ENCODE measurements at places on chromosomes 12 and 14.

DNA sequence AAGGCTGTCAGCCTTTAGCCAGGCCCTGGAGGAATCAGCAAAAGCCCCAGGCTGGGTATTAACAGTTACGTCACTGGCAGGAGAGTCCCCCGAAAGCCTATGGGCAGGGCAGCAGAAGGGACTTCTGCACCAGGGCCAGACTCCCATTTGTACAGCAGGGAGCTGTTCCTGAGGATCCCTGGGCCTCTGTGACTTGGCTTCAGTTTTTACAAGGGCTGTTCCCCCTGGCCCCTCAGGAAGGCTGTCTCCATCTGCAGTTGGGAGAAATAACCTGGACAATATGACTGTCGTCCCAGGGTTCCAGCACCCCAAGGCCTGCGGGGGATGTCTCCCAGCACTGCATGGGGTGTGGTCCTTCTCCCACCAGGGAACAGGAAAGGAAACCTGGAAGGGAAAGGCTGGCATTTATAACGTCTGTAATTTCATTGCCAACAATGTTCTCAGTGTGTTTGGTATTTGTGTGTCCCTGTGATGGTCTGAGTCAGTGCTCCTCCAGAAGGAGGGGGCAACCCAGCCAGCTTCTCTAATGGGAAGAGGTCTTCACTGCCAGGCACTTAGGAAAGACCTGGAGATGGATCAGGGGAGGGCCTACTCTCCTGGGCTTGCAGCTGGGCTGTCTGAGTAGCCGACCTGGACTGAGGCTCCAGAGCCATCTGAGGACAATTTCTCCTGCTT, 42.4 kb downstream of the ERH start:
- no peak for DNase-seq

DNA sequence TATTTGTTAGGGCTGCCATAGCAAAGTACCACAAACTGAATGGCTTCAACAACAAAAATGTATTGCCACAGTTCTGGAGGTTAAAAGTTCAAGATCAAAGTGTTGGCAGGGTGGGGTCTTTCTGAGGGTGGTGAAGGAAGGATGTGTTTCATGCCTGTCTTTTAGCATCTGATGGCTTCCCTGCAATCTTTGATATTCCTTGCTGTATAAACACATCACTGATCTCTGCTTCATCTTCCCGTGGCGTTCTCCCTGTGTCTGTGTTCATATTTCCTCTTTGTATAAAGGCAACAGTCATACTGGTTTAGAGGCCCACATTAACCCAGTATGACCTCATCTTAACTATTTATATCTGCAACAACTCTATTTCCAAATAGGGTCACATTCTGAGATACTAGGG, 167.5 kb downstream of the BTG1 start:
- no peak for DNase-seq

- no peak for DNase-seq
Measured at GRCh38 chr14:98219638-98220037, 1052.4 kb downstream of the BCL11B start.

- DNase-seq = no peak
Measured at GRCh38 chr12:49046129-49046895, 14.3 kb downstream of the KMT2D start.

DNA sequence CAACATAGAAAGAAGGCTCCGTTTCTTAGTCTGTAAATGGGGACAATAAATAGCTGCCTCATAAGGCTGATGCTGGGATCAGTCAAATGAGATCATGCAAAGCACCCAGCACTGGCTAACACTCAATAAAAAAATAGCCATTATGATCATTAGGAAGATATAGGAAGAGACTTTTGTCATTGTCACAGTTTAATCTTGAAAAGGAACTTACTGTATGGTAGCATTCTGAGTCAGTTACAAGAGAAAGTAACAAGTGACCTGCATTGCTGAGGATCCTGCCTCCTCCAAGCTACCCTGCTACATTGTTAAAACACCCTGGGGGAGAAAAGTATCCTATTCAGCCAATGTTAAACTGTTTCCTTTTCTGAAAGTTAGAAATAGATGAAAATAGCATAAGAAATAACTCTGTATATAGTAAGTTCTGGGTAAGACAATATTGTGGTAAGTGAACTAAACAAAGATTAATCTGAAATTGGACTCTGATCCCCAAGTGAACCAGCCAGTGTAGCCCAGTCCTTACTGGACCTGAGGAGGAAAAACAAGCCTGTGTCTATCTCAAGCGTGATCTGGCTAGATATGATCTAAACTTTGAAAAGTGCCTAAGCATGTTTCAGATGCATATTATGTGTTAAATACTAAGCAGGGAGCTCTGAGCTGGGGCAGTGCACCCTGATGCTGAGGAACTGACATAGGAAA, 3.6 kb upstream of the NUDT4 start:
- DNase-seq = no peak

GRCh38 chr12:101107032-101107763, 102.8 kb downstream of the SLC5A8 start:
- no peak for DNase-seq

DNA sequence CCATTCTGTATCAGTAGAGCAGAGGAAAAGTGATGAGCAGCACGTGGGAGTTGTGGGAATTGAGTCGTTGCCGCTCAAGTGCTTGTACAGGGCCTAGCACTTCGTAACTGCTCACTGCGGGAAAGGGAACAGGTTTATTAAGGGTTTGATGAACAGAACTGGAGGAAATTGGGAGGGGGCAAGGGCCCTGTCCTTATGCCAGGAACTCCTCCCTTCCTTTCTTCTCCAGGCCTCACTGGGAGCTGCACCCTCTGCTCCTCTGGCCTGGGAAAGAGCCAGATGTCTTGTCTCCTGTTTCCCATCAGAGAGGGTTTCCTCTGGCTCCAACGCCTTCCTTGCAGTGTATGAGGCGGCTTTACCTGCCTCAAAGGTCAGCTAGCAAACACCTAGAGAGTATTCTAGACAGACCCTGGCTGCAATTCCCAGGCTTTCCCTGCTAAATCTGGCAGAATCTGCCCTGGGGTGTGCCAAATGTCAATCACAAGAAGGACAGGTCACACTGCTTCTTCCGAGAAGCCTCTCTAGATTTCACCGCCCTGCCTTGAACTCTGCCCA, 78.4 kb downstream of the NTF3 start:
- no peak for DNase-seq

Measured in dermis microvascular lymphatic vessel endothelial cell (primary cell).